ENCODE measurements at places on chromosomes 6 and 20. TPM values are rescaled to one million over a fixed set of nuclear protein-coding genes. Genes with fewer than 3 reads are reported as not detected.

Gene RUNX2
- 3.1 TPM for total RNA-seq

Gene HLA-DQA2
- not detected for total RNA-seq

Gene PDRG1
- 3.4 TPM for total RNA-seq

Gene TNXB
- 9.8 TPM for total RNA-seq

Measured in smooth muscle cell of the pulmonary artery (primary cell).